RWPE1 (cell line): ENCODE measurements at places on chromosomes 1 and 21.
A peak's percentile ranks its signal among the peaks of the same experiment; 100 is the strongest.

GRCh38 chr1:230109895-230110667 lies 43.0 kb downstream of the GALNT2 start:
- no peak for DNase-seq

GRCh38 chr1:1630965-1631781 lies 800 bp upstream of the MMP23B start:
- DNase-seq = no peak

- no peak for DNase-seq
Measured at GRCh38 chr1:50697440-50698421, 262.3 kb downstream of the FAF1 start.

DNA sequence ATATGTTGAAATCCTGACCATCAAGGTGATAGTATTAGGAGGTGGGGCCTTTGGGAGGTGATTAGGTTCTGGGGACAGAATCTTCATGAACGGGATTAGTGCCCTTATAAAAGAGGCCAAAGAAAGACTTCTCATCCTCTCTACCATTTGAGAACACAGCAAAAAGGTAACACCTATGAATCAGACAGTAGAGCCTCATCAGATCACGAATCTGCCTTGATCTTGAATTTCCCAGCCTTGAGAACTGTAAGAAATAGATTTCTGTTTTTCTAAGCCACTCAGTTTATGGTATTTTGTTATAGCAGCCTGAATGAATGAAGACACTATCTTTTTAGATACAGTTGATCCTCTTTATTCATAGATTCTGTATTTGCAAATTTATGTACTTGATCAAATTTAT lies 206.9 kb upstream of the EDN2 start:
- no peak for DNase-seq

- DNase-seq = no peak
Measured at GRCh38 chr1:27811741-27812500, 18.7 kb upstream of the PPP1R8 start.

GRCh38 chr1:53979712-53980450 lies 33.7 kb downstream of the LRRC42 start:
- no peak for DNase-seq

- no peak for DNase-seq
Measured at GRCh38 chr1:37437087-37437486, 37.3 kb upstream of the ZC3H12A start.

DNA sequence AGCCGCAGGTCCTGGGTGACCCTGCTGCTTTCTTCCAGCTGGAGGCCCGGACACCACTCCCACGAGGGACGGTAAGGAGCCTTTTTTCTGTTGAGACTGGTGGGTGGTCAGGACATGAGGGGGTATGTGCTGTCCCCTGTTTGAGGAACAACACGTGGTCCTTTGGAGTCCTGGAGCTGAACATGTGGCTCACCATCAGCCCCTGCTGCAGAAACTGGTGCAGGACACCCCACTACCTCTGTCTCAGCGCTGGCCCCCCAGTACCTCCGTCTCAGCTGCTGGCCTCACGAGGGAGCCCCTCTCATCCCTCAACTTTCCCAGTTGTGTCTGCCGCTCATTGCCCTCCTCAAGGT lies 34.7 kb downstream of the SLC19A1 start:
- DNase-seq = no peak

DNA sequence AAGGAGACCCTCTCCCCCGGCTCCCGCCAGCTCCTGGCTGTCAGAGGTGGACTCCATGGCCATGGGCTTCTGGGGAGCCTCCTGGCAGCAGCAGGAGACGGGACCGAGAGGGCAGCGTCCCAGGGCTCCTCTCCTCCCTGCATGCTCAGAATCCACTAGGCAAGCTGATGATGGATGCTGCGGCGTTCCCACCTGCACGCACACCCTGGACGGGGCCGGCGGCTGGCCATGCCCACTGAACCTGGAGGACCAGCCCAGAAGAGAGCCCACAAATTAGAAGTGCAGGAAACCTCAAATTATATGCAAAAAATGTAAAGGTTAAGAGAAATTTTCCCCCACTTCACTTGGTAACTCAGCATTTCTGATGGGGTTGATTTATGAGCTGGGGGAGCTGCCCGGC lies 77.3 kb upstream of the ARHGEF16 start:
- no peak for DNase-seq

GRCh38 chr1:241518476-241519307 lies 863 bp downstream of the FH start:
- DNase-seq = peak; percentile 6

DNA sequence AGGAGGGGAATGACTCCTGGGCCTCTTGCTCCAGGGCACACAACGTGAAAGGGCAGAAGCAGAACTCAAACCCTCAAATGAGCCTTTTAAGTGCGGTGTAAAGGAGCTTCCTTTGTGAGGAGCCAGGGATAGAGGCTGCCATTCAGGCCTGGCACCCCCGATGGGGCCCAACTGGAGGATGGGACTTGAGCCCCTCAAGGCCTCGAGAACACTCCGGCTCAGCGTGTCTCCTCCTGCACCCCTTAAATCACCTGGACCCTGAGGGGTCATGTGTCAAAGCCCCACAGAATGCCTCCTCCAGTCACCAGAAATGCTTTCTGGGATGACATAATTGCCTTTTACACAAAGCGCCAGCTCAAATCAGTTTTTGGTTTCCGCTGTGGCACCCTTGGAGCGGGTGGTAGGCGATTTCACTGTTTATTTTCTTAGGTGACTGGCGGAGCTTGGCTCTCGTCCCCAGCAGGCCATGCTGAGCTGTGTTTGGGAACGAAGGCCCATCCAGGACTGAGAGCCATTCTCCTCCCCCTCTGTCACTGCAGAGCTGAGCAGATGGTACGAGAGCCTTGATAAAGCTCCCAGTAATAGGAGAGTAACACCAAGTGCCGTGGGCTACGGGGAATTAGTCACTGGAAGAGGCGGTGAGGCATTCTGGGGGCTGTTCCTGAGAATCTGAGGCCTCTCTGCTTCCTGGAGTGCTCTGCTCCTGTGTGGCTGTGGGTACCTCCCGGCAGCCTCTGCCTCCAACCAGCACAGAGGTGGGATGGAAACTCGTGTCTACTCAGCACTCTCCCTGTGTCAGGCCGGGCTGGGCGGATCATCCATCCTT lies 163.0 kb downstream of the GRIK3 start:
- DNase-seq = no peak

GRCh38 chr1:151831605-151832004 lies at the start of gene RORC:
TSS of gene RORC (minus strand) at chr1:151831802. CDS start at chr1:151831764, 38 bp downstream.
- DNase-seq = no peak

DNA sequence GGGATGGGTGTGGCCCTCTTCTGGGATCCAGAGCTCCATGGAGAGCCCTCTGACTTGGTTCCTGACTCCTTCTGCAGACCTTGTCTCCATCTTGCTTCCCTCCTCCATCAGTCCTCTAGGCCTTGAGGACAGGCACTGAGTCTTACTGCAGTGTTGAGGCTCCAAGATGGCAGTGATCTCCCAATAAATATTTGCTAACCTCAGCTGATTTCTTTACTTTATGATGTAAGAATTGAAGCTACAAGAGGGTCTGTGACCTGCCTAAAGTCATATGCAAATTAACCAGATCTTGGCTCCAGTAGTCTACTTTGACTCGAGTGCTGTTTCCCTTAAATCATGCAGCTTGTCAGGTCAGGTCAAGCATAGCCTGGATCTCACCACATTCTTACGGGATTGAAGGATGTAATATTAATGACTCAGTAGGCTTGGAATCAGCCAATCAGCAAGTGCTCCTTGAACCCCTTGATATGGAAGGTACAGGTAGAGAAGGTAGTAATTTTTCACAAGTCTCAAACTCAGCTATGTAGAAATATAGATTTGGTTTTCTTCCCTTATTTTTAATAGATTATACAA lies 93.0 kb downstream of the CLIC6 start:
- peak; percentile 8 for DNase-seq

- peak; percentile 66 for DNase-seq
Measured at GRCh38 chr1:184827600-184828368, 73.1 kb upstream of the EDEM3 start.

DNA sequence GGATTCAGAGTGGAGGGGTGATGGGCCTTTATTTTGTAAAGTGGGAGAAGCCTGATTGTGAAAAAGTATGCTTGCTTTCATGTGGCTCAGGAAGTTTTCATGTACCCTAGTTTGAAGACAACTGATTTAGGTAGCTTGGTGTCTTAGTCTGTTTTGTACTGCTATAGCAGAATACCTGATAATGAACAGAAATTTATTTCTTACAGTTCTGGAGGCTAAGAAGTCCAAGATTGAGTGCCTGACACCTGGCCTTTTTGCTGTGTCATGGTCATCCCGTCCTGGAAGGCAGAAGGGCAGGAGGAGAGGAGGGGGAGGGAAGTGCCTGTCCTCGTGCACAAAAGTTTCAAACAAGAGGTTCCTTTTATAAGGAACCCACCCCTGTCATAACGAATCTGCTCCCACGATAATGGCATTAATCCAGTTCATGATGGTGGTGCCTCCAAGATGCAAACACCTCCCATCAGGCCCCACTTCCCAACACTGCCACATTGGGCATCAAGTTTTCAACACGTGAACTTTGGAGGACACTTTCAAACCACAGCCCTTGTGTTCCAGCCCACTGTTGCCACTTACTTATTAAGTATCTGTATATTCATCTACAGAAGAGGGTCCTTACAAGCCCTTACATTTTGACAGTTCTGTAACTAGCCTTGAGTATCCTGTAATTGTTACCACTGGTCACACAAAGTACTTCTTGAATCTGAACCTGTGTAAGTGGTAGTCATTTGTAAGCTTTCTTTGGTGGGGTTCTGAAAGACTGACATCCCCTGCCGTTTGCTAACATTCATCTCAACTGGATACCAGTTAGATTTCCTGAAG lies 9.5 kb downstream of the UCK2 start:
- no peak for DNase-seq

DNA sequence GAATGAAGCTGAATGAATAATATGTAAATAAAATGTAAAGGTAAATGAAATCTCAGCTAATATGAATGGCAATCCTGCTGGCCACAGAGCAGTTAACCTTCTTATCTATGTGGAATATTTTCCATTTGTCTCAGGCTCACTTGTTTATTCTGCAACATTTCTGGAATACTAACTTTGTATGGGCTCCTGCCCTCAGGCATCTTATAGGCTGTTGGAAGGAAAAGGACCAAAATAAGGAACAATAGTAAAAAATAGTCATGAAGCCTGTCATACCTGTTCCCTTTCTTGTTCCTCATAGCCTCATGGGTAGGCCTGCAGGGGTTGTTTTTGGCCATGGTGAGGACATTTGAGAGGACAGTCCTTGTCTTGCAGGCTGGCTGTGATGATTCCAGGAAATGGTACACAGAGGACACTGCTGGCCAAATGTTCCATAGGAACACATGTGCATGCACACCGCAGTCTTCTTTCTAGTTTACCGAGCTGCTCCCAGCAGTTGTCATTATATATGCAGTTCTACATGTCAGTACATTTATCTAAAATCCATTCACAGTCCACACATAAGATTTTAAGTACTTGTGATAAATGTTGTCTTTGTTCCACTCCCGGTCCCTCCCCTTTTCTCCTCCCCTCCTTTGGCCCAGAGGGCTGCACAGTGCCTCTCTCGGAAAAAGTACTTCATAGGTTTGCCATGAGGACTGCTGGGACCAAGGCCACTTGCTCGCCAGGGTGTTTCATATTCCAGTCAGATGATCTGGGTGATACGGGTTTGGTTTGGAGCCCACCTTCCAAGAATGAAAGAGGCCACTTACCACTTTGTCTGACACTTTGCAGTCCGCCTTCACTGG lies 15.2 kb upstream of the KCNQ4 start:
- DNase-seq = no peak

DNA sequence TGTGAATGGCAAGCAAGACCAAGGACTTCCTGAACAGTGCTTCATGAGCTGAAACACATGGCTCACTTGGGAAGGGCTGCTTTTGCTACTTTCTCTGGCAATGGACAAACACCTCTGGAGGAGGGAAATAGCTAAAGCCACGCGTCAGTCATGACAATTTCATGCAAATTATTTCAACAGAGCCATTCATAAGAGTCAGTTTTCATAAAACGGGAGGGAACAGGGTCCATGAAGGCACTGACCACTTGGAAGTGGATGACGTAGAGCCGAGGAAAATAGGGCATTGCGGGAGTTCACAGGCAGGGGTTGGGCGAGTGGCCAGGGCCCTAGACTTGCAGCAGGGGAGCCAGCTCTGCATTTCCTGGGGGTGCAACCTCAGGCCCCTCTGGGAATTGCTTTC lies 43.9 kb downstream of the SDC3 start:
- no peak for DNase-seq

- peak; percentile 87 for DNase-seq
Measured at GRCh38 chr1:198880818-198881597, 242.2 kb downstream of the PTPRC start.

DNA sequence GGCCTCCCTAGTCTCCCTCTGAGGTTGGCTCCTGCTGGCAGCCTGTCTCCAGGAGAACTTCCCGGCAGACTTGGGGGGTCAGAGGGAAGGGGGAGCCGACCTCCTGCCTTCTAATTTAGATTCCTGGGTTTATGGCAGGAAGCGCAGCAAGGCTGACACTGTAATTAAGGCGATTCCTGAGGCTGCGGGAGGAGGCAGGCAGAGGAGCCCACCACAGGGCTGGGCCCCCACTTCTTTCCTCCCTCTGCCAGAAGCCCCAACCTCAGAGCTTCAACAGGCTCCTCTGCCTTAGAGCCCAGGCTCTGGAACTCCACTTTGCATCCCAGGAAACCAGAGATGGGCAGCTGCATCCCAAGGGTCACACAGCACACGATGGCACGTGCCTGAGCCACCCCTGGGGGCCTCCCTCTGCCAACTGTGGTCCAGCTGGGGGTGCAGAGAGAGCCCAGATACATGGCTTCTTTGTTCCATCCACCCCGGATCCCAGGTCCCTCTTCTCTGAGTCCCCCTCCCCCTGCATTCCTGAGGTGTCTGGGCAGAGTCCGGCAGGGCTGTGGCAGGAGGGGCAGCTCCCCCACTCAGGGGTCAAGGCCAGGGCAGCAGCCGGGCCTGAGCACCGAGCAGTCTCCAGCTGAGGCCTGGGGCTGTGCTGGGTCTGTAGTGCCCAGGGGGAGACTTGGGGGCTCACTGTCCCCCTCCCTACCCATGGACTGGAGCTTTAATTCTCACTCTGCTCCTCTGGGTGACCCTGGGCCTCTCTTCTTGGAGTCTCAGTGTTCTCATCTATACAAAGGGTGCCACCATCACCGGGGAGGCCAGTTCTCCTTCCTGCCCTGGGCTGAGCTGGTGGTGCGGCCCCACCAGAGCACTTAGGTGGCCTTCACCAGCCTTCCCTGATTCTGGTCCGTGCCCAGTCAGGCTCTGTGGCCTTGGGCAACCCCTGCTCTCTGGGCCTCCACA lies 39.4 kb upstream of the FAM131C start:
- no peak for DNase-seq

GRCh38 chr1:243956450-243956849 lies 94.6 kb upstream of the ZBTB18 start:
- DNase-seq = no peak

DNA sequence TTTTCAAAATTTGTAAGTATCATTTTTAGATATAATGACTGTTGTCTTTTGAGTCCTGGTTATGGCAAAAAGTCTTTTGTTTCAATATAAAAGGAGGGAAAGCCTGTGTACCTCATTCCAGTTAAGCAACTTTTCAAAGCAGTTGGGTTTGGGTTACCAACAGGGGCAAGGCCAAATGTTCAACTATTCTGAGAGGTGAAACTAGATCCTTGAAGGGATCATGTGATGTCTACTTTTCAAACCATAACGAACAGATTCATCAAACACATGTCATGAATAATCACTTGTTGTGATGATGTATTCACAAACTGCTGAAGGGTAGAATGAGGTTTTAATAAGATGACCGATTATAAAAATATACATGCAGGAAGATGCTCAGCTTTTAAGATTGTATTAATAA lies 171.3 kb downstream of the HHAT start:
- DNase-seq = no peak
